NCI-H2081 treated with DMSO at 0.1 percent for 48 hours (cell line): ENCODE measurements at places on chromosomes 7 and 10.

DNA sequence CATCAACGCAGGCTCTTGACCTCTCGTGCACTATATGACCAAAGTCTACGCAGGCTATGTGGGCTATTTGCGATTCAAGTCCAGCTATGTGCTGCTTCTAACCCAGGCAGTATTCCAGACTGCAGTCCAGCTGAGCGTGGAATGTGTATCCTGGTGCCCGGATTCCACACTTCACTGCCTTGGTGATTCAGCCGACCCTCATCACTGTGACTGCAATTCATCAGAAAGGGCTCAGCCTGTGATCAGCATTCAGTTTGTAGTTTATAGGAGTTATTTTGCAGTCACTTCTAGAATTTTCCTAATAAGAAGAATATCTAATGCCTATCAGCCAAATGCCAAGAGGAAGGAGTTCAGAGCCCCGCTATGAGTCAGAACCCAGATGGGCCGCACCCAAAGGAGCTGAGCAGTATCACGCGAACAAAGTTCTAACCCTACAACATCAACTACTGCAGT is 119.8 kb upstream of the LANCL2 start:
- DNase-seq, result no peak

GRCh38 chr7:108382932-108383331 is 73.3 kb downstream of the NRCAM start:
- no peak for DNase-seq

- no peak for DNase-seq
These were observed 602.2 kb downstream of the LRMDA start for GRCh38 chr10:76033457-76034196.

DNA sequence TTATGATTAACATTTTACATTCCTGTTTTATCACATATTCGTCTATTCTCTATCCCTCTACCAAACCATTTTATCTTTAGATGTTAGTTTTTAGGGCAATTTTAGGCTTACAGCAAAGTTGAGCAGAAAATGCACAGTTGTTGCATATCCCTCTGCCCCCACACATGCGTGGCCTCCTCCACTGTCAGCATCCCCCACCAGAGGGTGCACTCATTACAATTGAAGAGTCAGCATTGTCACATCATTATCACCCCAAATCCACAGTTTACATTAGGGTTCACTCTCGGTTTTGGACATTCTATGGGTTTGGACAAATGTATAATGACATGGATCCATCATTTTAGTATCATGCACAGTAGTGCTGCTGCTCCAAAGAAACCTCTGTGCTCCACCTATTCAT is 86.4 kb downstream of the WDR37 start:
- no peak for DNase-seq

DNA sequence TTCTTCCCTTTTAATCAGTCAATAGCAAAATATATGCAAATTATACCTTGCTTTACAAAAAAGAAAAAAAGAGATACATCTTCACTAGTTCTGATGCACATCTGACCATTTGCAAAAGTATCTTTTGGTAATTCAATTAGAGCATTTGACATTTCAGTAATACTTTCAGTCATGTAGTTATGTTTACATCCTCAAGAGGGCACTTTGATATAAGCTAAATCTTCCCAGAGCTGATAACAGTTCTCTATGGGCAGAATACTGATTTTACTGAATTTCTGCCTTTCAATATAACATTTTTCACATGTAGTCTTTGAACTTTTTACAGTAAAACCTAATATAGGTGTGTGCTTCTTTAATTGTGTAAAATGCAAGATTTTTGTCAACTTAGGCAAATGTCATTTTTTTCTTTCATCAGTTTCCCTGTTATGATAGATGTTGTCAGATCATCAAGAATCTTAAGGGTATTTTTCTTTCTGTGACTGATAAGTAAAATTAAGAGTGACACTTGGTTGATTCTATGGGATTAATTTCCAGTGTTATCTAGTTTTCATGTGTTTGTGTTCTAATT is 703.5 kb upstream of the SEMA3D start:
- peak; percentile 8 for DNase-seq

DNA sequence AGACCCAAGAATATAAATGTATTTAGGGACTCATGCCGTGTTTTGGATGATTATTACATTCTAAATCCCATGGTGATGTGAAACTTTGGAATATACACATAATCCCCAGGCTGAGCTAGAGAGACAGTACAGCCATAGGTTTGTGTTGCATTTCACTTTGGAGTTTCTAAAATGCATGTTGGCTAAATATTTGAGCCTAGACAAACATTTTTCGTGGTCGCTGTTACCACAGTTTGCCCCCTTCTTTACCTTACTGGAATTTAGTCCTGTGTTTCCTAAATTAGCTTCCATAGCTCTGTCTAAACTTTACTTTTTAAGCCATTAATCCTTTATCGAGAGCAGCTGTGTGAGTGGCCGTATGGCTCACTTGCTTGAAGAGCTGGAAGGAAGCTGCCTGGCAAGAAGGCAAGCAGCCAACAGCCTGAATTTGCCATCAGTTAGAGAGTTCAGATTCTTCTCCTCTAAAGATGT is 192.0 kb downstream of the BICC1 start:
- no peak for DNase-seq

GRCh38 chr7:120272701-120273475 is at the start of gene KCND2:
Gene KCND2, plus strand, starts transcription at chr7:120273175.
- DNase-seq, result no peak

GRCh38 chr10:122854648-122855047 is 9.0 kb upstream of the CUZD1 start:
- no peak for DNase-seq

GRCh38 chr7:112743811-112744210 is 46.4 kb downstream of the TMEM168 start:
- no peak for DNase-seq

GRCh38 chr7:110569486-110570205 is 521.3 kb upstream of the LRRN3 start:
- DNase-seq, result no peak

DNA sequence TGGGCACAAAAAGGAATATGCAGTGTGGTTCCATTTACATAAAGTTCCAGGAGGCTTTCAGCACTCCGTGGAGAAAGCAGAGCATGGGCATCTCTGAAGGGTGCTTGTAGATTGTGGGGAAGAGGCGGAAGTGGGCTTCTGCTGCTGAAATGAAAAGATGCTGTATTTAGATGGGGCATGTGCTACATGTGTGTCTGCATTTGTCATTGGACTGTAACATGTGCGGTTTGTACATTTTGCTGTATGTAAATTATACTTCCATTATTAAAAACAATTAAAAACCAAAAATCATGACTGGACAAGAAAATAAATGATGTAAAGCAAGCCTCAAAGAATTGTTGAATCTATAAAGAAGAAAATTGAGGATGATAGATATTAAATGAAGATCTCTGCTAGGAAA is 334.0 kb downstream of the WDR37 start:
- no peak for DNase-seq

DNA sequence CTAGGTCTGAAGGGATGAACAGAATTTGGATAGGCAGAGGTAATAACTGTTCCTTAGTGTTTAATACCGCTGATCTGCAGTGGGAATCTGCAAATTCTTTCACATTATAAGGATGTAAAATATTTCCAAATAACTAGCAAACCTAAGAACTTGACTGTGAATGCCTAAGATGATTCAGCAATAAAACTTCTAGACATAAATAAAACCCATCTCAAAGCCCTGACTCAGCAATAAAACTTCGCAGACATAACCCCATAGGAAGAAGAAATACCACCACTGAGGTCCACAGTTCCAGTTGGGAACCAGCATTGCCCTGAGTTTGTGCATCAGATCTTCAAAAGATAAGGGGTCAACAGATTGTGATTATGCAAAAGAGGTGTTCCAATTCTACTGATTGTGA is 354.2 kb downstream of the GFRA1 start:
- no peak for DNase-seq

DNA sequence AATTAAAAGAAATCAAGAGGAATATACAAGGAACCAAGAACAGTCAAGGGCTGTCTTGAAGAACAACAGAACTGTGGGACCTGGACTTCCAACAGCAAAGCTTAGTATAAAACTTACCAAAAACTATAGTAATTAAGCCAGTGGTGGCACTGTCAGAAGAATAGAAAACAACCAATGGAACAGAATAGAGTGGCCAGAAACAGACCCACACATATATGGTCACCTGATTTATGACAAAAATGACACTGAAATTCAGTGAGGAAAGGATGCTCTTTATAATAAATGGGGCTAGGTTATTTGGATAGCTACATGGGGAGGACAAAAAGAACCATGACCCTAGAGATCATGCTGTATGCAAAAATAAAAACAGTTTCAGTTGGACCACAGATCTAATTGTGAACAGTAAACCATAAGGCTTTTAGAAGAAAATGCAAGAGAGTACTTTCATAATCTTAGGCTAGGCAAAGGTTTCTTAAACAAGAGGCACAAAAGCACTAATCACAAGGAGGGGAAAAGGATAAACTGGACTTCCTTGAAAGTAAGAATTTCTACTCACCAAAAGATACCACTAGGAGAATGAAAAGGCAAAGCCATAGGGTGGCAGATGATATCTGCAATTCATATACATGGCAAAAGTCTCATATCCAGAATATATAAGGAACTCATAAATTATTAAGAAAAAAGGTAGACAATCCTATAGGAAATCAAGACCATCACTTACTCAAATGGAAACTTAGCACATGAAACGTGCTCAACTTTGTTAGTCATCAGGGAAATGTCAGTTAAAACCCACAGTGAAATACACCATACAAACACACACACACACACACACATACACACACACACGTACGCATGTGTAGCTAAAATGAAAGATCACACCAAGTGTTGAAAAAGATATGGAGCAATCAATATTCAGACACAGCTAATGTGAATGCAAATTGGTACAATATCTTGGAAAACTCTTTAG is 20.8 kb downstream of the HYCC1 start:
- no peak for DNase-seq

- no peak for DNase-seq
These were observed 37.2 kb upstream of the JCAD start for GRCh38 chr10:30096564-30096963.

GRCh38 chr7:1978656-1979590 is 253.8 kb downstream of the MAD1L1 start:
- DNase-seq, result no peak

GRCh38 chr10:88523739-88524400 is 59.2 kb downstream of the RNLS start:
- no peak for DNase-seq

DNA sequence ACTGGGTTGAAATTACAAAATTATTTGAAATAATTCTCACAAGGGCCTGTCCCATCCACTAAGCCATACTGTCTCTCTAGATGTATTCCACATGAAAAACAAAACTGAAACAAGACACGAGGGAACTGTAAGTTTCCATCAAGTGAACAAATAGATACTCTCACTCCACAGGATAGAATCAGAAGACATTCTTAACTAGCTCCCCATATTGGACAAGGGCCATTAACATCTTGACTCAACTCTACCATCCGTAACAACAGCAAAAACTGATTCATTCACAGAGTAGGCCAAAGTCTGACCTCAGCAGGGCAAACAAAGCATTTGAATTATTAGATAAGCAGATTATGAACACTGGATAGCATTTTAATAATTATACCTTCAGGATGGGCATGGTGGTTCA is 29.1 kb downstream of the UBE2H start:
- no peak for DNase-seq

DNA sequence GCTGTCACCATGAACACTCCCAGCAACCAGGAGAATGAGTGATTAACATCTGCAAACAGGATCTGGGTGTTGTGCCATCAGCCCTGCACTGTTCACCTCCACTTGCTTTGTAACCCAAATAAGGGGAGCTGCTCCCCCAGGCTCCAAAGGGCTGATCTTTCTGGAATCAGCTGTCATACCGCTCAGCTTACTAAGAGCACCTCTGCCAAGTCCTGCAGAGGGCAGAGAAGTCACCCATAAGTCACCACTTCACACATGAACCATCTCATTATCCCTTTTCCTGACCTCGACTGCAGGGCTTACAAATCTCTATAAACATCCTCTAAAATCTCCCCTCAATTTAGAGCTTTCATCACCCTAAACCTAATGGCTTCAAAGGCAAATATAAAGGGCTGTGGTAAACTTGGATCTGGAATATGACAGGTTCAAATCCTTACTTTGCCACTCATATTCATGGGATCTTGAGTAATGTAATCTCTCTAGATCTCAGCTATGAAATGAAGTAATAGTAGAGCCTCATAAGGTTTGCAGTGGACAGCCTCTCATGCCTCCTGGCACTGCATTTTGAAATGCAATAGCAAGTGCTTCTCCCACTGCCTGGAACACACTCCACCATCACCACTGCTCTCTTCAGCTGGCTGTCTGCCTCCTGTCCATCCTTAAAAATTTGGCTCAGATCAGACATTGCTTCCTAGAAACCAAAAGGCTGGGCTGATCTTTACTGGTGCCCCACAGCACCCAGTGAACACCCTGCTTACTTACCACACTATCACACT is 38.8 kb downstream of the ERLIN1 start:
- DNase-seq, result no peak

DNA sequence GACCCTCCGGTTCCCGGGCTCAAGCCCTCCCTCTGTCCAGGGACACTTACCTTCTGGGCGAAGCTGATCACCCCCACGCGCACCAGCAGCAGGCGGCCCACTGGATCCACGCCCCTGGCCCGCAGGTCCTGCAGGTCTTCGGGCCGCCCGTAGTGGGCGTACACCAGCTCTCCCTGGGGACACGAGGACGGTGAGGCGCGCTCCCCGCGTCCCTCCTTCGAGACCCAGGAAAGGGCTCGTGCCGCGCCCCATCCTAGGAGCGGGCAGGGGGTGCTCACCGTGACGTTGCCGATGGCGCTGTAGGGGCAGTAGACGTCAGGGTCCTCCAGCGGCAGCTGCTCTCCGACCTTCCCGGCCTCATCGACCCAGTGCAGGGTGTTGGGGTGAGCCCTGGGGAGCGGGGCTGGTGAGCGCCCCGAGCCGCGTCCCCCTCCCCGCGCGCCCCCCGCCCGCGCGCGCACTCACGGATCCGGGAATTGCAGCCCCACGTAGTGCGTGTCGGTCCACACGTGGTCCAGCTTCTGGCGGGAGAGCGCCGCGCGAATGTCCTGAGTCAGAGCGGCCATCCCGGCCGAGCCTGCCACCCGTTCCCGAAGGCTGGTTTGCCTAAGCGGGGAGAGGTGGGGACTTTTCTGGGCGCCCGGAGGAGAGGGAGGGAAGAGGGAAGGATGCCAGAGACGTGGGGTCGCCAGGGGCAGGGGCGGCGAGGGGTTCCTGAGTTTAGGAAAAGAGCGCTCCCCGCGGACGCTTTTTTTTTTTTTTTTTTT is 8.2 kb downstream of the TFR2 start:
- no peak for DNase-seq

DNA sequence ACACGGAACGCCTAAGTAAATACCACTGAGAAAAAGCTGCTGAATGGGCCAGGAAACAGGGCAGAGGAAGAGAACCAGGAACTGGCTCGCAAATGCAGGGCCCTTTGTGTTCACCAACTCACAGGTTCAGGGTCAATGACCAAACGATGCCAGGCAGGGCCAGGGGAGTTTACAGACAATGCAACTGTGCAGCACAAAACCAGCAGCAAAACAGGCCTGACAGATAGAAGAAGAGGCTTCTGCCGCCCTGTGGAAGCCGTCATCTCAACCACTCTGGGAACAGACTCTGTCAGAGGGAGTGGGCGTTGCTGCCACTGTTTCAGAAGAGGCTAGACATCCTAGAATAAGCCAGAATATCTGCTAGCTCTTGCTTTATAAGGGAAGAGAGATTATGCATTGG is 117.9 kb downstream of the KMT2E start:
- DNase-seq, result no peak

GRCh38 chr7:116399819-116400218 is 99.7 kb upstream of the CAV2 start:
- DNase-seq, result no peak

- DNase-seq, result no peak
These were observed 85.9 kb downstream of the TRIL start for GRCh38 chr7:28872226-28872625.
